Umbilical cord (tissue), 2 donors: ENCODE measurements at places on chromosomes 5 and 9. TPM values are rescaled to one million over a fixed set of nuclear protein-coding genes. Genes with fewer than 3 reads are reported as not detected.

Gene TMEM250
- 54.4 TPM for total RNA-seq

Gene PRRX2
- total RNA-seq, result 10.4 TPM

Gene FSTL4
- total RNA-seq, result 1.4 TPM

Gene CRB2
- total RNA-seq, result 0.72 TPM

Gene NPR3
- total RNA-seq, result 15.6 TPM

Gene SH3RF2
- total RNA-seq, result 4.8 TPM

Gene WDR38
- total RNA-seq, result not detected

Gene PKD2L2
- 2.4 TPM for total RNA-seq
